ENCODE measurements at places on chromosomes 6 and 20.
A peak's percentile ranks its signal among the peaks of the same experiment; 100 is the strongest.

GRCh38 chr6:6808915-6809314 is 220.4 kb downstream of the LY86 start:
- DNase-seq: no peak

DNA sequence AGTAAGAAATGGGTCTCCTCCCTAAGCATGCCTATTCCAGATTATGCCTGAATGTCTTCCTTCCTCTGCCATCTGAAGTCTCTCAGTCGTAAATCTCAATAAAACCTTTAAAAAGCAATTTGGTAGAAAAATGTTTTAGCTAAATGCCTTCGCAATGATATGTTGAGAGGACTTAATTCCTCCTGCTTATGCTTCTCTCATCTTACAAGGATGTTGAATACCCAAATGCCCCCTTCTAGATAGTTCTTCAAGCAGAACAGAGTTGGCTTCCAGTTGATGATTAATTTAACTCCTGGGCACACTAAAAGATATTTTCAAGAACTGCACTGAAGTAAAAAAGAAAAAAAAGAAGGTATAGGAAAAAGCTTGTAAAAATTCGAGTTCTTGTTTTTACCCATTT is 275.0 kb upstream of the SPTLC3 start:
- DNase-seq: no peak

DNA sequence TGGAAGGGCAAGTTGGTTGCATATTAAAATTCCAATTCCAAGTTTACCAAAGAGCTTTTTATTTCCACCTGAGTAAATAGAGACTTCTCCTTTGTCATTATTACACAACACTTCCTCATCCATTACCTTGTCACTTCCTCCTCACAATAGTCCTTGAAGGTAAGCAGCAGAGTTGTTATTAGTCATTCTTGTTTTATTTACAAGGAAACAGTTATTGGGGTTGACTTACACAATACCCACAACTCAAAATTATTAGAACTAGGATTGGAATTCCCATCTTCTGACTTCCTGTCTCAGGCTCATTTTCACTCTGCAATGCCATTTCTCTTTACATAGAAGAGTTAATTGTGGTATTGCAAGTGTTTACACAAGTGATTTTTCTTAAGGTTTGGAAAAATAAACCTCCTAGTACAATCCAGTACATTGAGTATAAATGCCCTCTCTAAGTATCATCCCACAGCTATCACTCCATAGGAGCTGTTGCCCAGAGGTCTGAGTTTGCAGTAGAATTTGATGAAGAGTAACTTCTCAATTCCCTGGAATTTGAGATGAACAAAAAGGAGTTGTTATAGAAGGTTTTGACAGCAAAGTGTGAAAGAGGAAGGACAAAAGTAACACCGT is 28.9 kb upstream of the MTRF1L start:
- no peak for DNase-seq

GRCh38 chr6:157029980-157030690 is 253.0 kb downstream of the ARID1B start:
- no peak for DNase-seq

GRCh38 chr6:30795549-30796293 is 51.4 kb upstream of the IER3 start:
- DNase-seq: no peak

DNA sequence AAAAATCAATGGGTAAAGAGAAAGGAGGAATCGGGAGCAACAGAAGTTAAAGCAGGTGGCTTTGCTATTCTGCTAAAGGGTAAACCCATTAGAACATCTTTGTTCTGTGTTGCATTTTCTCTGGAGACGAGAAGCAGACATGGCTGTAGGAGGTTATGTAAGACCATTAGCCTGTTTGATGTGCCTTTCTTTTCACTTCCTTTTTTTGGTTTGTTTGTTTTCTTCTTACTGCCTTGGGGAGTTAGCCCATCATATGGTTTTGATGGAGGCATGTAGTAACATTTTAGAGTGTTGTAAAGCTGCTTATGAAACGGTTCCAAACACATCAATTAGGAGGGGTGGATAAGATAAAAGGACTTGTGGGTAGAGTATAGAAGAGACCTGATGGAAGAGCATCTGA is 131.0 kb downstream of the DOK5 start:
- no peak for DNase-seq

- peak; percentile 90 for DNase-seq
Observed at GRCh38 chr20:22796469-22797077, 212.2 kb upstream of the FOXA2 start.

DNA sequence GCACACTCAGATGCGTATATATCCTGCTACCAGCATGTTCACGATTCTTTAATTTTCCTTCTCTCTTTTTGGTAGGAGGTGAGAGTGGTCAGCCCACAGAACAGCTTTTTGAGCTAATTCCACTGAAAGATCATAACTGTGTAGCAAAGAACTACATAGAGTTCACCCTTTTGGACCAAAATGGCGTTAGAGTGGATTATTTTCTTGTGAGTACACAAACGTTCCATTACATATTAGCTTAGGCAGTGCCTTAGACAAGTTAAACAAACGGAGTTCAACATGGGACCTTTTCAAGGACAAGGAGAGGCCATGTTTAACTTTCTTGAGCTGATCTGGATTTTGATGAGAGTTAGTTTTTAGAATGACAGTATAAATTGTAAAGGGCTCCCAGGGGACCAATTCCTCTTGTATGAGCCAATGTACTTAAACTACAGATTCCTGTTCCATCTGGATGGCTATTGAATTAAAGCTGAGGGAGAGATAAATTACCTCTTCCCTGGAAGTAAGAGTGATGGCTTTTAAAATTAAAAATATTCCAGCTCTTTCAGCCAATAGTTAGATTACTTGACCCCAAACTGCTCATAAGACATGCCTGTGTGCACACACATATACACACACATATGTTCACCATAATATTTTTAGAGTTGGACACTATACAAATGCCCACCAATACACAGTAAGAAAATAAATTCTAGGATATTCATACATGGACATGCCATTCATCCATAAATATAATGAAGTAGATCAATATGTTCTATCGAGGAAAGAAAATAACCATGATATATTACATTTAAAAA is 25.6 kb upstream of the ARMH2 start:
- DNase-seq: peak; percentile 31

DNA sequence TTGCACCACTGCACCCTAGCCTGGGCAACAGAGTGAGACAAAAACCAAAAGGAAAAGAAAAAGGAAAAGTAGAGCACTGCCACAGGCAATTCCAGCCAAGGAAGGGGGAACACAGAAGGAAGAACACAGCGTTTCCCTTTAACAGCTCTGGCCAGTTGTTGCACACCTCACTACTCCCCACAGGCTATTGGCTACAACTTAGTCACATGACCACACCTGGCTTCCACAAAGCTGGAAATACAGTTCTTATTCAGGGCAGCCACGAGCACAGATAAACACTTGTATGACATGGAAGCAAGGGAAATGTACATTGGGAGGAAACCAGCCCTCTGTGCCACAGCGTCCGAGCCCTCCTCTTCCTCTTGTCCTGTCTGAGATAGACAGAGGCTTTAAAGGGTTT is 249.0 kb upstream of the JARID2 start:
- DNase-seq: no peak

- DNase-seq: no peak
Observed at GRCh38 chr20:61300293-61300692, 48.2 kb downstream of the CDH4 start.

- DNase-seq: no peak
Observed at GRCh38 chr20:8601542-8601912, 467.4 kb upstream of the PLCB4 start.

- DNase-seq: no peak
Observed at GRCh38 chr20:62303062-62303339, 204 bp downstream of the ADRM1 start.

- peak; percentile 67 for DNase-seq
Observed at GRCh38 chr20:52943185-52943841, 28.8 kb upstream of the TSHZ2 start.

DNA sequence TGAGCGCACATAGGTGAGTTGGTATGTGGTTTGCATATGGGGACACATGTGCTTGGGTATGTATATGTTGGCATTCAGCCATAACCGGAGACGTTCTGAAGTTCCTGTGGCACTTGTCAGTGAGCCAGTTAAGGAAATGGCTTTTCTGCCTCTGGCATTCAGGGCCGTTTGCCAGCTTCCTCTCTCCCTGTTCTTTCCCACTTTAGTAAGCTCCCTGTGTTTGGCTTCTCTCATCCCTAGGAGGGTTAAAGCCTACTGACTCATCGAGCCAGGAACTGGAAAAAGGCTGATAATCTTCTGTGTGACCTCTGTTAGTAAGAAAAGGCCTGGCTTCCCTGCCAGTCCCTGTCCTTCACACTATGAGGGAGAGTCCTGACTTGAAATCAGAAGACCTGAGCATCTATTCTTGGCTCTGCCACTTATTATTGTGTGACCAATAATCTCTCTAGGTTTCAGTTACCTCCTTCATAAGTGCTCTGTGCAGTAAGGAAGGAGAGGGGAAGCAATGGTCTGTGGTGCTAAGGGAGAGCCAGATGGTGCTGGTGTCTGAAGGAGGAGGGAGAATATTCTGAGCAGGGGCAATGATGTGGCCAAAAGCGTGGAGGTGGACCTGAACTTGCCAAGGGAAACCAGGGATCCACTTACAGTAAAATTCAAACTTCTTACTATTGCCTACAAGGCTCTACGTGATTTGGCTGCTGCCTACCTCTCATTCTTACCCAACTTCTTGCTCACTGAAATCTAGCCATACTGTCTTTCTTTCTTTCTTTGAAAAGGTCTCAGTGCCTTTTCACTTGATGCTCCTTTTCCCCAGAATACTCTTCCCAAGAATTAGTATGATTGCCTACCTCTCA is 31.4 kb downstream of the ACSS2 start:
- peak; percentile 20 for DNase-seq

DNA sequence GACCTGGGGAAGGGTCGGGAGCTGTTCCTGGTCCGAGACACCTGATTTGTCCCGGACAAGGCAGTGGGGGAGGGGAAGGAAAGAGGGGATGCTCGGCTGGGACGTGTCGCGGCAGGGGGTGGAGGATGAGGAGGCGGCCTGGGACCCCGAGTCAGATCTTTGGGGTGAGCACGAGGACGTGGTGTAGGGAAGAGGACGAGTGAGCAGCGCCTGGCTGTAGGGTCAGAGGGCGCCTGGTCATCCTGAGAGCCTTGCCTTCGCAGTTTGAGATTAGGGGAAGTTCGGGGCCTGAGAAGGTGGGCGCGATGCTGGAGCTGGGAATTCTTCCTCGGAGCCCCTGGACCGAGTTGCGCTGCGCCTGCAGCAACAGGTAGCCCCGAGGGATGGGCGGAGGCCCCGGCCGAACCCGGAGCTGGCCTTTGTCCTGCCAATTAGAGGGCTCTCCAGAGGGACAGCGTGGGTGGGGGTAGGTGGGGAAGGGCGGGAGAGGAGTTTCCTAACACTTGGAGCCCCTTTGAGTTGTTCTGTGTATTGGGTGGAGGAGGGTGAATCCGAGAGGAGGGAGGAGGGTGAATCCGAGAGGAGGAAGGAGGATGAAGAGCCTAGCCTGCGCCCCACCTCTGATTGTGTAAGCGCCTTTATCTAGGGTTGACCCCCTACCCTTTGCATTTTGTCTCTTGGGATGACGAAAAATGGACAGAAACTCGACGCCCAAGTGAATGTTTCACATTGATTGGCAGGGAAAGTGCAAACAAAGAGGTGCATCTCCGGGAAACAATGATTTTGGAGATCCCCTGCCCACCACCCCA is 72.0 kb downstream of the SOX4 start:
- DNase-seq: peak; percentile 34

GRCh38 chr6:40735121-40735520 is 148.0 kb upstream of the LRFN2 start:
- DNase-seq: no peak

DNA sequence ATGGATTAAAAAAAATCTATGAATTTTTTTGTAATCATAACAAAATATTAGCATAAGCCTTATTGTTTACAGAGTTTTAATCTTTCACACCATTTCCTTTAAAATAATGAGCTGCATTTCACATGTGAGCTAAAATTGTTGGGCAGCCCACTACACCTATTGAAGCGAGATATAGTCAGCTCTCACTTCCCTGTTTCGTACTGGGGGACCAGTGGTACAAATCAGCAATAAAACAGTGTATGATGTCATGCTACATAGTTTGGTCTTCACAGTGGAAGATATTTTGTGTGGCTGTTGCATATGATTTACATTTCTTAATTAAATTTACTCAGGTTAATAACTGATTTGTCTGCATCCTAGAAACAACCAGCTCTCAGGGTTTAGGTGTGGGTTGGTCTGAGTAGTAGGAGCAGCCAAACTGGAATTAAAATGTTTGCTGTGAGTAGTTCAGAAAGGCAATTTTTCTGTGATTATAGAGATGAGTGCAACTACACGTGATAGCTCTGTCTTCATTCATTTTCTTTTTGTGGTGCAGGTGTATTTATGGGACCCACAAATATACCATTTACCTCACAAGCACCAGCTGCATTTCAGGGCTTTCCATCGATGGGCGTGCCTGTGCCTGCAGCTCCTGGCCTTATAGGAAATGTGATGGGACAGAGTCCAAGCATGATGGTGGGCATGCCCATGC is 99.3 kb downstream of the B3GAT2 start:
- no peak for DNase-seq

- no peak for DNase-seq
Observed at GRCh38 chr20:1937316-1937976, 42.2 kb downstream of the SIRPA start.

GRCh38 chr20:42113236-42113635 is 495.1 kb upstream of the CHD6 start:
- no peak for DNase-seq

DNA sequence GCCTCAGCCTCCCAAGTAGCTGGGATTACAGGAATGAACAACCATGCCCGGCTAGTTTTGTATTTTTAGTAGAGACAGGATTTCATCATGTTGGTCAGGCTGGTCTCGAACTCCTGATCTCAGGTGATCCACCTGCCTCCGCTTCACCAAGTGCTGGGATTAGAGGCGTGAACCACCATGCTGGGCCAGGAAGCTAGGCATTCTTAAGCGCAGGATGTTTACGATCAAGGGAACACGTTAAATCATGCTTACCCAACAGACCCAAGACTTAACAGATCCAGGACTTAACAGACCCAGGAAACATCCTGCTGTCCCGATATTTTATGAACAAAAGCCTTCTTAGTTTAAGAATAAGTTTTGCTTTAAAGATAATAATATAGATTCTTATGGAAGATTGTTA is 9.1 kb downstream of the PTGIS start:
- DNase-seq: no peak

- no peak for DNase-seq
Observed at GRCh38 chr6:39530201-39530759, 194.9 kb downstream of the KIF6 start.

Data from muscle of arm (tissue), 14 donors.